IPS DF 19.7 (cell line): ENCODE measurements at places on chromosomes 7 and 10.

GRCh38 chr10:6136215-6137201 lies 47.7 kb downstream of the RBM17 start:
- no peak for DNase-seq

- DNase-seq, result no peak
These were observed 19.8 kb upstream of the C10orf67 start for GRCh38 chr10:23364378-23364777.

DNA sequence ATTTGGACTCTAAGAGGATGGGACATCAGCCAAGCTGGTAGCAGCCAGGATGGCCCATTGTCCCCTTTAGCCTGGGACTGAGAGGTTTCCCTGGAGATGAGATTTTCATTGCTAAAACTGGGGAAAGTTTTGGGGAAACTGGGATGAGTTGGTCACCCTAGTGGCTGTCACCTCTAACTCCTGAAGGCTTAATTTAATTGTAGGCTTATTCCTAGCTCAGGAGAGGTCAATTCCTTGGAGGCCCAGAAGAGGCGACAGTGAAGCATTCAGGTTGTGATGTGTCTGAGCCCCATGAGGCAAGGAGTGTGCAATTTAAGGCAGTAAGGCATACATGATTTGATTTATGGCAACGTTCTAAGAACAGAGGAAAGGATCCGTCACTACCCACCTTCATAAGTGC lies 24.9 kb upstream of the JAZF1 start:
- no peak for DNase-seq

DNA sequence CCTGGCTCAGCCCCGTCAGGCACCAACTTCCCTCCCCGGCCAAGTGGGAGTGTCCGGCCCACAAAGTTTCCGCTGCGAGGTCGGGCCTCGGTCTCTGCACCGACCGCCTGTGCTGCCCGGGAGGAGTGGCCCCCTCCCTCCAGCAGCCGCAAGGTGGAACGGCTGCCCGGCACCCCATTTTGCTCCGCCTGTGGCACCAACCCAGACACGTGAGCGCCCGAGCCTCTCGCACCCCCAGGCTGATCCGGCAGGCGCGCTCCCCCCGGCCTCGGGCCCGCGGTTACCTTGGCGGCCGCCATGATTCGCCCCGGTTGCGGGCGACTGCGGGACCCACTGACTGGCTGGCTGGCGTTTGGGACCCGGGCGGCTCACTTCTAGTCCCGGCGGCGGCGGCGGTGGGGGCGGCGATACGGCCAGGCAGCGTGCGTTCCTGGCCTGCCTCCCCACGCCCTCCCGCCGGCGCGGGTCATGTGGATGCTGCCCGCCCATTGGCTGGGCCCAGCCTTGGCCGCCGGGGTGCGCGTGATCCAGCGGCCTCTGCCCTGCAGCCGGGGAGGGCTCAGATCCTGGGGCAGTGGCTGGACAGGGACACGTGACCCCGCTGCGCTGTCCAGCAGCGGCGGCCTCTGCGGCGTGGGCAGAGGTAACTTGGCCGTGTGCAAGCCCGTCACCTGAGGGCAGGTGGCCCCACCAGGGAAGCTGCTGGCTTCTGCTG lies at the start of gene SLC25A13:
SLC25A13 (minus strand) TSS at position 441 of the 715 bp plus-strand sequence; CDS start at position 299, 142 bp downstream.
- peak; percentile 63 for DNase-seq

GRCh38 chr7:57218196-57218716 lies 86.0 kb upstream of the ZNF479 start:
- no peak for DNase-seq

GRCh38 chr7:123624527-123625183 lies 23.0 kb downstream of the ASB15 start:
- DNase-seq, result no peak
